ENCODE measurements at places on chromosomes 4 and X. TPM values are rescaled to one million over a fixed set of nuclear protein-coding genes. Genes with fewer than 3 reads are reported as not detected.

DNA sequence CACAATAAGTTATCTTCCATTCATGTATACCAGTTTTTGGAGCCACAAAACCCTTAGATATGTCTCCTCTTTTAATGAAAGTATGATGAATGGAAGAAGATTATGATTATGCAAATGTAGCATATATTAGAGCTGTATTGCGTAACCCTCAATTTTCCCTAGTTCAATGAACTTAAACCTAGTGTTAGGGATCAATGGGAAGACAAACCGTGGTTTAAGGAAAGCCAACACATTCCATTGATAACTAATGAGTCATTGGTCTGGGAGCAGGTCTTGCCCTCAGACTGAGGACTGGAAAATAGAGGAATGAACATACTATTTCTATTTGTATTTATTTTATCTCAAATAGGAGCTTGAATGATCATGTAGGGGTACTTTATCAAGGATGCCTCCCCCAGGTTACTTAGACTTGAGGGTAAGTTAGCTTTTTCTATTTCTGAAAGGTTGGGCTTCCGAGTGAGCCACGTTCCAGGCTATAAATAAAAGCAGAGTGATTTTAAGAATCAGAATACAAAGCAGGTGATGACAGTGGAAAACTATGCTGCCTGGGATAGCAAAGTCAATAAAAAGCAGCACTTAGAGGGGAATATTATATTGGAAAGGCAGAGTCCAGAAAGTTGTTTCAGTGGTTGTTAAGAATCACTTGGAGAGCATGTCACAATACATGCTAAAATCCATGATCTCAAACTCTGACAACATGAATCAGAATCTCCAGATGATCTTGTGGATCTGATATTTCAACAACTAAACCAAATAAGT lies 356.0 kb downstream of the ADAM29 start:
- DNase-seq, result no peak
- no peaks in the 10 kb centered on the region for H3K27me3 ChIP-seq
- H3K36me3 ChIP-seq, result no peaks in the 10 kb centered on the region
- H3K27ac ChIP-seq, result no peak overlapping the region

- no peak overlapping the region for H3K4me3 ChIP-seq
- H3K4me1 ChIP-seq, result no peaks in the 10 kb centered on the region
- no peak overlapping the region for H3K27ac ChIP-seq
These were observed 2192.6 kb upstream of the AGA start for GRCh38 chr4:179634862-179635261.

DNA sequence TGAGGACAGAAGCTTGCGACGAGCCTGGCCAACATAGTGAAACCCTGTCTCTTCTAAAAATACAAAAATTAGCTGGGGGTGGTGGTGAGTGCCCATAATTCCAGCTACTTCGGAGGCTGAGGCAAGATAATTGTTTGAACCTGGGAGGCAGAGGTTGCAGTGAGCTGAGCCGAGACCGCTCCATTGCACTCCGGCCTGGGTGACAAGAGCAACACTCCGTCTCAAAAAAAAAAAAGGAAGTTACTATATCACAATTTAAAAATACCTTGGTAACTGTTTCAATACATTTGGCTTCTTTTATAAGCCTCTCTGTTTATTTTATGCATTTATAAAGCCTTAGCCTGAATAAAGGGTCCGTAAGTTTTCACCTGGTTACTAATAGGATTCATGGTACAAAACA lies 46.6 kb upstream of the CHRNA9 start:
- H3K27me3 ChIP-seq, result no peaks in the 10 kb centered on the region
- peak overlapping the region; percentile 57 for H3K27ac ChIP-seq
- peaks cover 50% of the 10 kb centered on the region for H3K4me1 ChIP-seq
- H3K36me3 ChIP-seq, result no peaks in the 10 kb centered on the region

DCAF8L1 gene
- total RNA-seq, result not detected

DNA sequence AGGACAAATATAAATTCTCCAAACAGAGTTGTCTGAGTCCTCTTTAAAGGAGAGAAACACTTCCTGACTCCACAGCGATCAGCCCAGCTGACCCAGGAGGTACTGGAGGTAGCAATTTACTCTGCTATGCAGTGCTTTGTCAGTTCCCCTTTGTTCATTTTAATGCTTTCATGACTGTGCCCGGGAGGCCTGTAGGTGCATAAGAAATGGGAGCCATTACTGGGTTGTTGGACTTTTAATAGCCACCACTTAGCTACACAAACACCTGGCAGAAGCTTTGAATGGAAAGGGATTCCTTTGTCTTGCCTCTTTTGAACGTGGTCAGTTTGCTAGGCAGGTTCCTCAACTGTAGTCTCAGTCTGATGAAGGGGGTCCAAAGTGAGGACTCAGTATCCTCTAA lies 59.0 kb upstream of the AFF2 start:
- H3K36me3 ChIP-seq, result no peaks in the 10 kb centered on the region
- H3K4me1 ChIP-seq, result no peaks in the 10 kb centered on the region
- no peak for DNase-seq

- H3K4me3 ChIP-seq, result no peak overlapping the region
- H3K4me1 ChIP-seq, result no peaks in the 10 kb centered on the region
- no peak overlapping the region for H3K27ac ChIP-seq
- no peak for DNase-seq
These were observed 31.8 kb downstream of the AMMECR1 start for GRCh38 chrX:110286106-110286505.

FGD1 gene
- total RNA-seq, result 0.13 TPM

- no peak overlapping the region for H3K4me3 ChIP-seq
- no peaks in the 10 kb centered on the region for H3K4me1 ChIP-seq
- H3K27me3 ChIP-seq, result no peaks in the 10 kb centered on the region
- no peak overlapping the region for H3K27ac ChIP-seq
- H3K36me3 ChIP-seq, result no peaks in the 10 kb centered on the region
These were observed 206.3 kb downstream of the SLC7A11 start for GRCh38 chr4:138035781-138036258.

DNA sequence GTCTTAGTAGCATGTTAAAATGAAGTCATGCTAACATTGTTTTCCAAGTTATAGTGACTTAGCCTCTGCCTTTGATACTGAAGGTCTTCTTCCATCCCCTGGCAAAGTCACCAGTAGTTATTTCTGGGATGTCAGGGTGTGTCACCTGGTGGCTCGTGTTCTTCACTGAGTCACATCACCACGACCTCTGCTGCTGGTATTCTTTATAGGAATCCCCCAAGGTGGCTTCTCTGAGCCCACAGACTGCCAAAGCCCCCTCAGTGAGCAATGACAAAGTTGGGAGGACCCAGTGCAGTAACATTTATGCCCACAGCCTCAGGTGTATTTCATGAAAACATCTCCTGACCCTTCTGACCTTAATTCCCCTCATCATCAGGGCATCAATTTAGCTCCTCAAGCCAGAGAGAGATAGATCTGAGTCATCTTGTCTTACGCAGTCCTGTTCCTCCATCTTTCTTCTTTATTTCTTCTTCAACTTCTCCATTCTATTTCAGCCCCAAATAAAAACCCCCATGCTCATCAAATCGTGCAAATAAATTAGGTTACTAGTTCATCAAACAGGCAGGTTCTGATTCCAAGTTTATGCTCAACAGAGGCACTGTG lies 29.3 kb upstream of the GPRIN3 start:
- H3K4me1 ChIP-seq, result peaks cover 24% of the 10 kb centered on the region
- H3K36me3 ChIP-seq, result no peaks in the 10 kb centered on the region
- H3K27me3 ChIP-seq, result no peaks in the 10 kb centered on the region

DNA sequence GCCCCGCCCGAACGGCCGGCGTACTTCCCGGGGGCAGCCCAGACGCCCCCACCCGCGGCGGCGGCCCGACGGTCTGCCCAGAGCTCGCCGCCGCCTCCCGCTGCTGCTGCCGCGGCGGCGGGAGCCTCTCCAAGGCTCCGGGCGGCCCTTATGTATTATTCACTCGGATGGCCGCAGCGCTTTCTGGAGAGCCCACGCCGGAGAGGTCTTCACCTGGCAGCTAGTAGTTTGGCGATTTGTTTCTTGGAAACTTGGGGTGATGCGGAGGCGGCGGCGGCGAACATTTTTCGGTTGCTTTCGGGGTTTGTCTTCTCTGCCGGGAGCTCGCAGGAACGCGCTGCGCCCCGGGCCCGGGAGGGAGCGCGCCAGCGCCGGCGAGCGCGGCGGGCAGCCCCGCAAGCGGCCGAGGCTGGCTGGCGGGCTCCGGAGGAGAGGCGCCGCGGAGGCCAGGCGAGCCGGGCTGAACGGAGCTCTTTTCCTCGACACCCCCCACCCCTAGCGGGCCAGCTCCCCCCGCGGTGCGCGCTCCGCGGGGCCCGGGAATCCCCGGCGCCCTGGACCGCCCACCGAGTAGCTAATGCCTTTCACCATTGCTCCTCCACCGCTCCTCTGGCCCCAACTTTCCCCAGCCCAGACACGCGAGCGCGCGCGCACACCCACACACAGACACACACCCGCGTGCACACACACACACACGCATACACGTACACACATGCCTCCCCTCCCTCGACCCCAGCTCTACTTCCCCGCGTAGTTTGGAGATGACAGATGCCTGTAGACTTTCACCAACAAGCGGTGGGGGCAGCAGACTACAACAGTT lies 113.5 kb downstream of the DHX15 start:
- H3K4me3 ChIP-seq, result peak overlapping the region; percentile 53
- no peak overlapping the region for H3K27ac ChIP-seq
- H3K27me3 ChIP-seq, result peaks cover 24% of the 10 kb centered on the region
- no peak for DNase-seq

DNA sequence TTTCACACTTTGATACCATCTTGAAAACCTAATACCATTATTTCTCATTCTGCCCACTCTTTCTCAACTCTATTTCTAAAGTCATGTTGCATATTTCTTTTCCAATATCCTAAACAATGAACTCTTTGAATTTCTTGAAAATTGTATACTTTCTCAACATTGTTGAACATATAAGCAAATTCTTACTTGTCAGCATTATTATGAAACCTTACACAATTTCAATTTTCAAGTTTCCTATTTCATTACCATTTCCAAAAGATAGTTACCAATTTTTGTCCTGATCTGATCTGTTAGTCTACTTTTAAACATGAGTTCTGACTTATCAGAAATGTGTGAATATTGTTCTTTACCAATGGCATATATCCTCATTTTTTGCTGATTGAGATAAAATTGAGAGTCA lies 806.3 kb upstream of the IGFBP7 start:
- H3K36me3 ChIP-seq, result no peaks in the 10 kb centered on the region
- no peaks in the 10 kb centered on the region for H3K4me1 ChIP-seq
- H3K4me3 ChIP-seq, result no peak overlapping the region

VCX3A gene
- not detected for total RNA-seq

DNA sequence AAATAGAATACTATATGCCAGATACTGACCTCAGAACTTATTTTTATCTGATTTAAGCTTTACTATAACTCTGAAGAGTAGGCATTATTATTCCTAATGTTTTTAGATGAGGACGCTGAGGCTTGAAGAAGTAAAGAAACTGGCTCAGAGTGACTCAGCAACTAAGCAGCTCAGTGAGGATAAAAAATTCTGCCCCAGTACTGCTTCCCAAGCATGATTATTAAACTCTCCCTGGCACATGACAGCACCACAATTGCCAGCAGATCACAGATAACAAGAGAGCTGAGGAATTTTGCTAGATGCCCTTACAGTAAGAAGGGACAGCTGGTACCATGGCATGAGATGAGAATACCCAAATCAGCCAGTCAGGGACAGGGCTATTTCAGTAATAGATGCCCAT lies 219.4 kb downstream of the NKX6-1 start:
- no peaks in the 10 kb centered on the region for H3K4me1 ChIP-seq
- H3K27me3 ChIP-seq, result no peaks in the 10 kb centered on the region
- H3K27ac ChIP-seq, result no peak overlapping the region
- H3K4me3 ChIP-seq, result no peak overlapping the region
- no peaks in the 10 kb centered on the region for H3K36me3 ChIP-seq

GRCh38 chrX:132853040-132853439 lies 105.4 kb downstream of the HS6ST2 start:
- no peaks in the 10 kb centered on the region for H3K36me3 ChIP-seq
- H3K4me3 ChIP-seq, result no peak overlapping the region
- H3K27me3 ChIP-seq, result no peaks in the 10 kb centered on the region
- no peak overlapping the region for H3K27ac ChIP-seq
- no peak for DNase-seq

DDIT4L gene
- total RNA-seq, result 0.19 TPM

DNA sequence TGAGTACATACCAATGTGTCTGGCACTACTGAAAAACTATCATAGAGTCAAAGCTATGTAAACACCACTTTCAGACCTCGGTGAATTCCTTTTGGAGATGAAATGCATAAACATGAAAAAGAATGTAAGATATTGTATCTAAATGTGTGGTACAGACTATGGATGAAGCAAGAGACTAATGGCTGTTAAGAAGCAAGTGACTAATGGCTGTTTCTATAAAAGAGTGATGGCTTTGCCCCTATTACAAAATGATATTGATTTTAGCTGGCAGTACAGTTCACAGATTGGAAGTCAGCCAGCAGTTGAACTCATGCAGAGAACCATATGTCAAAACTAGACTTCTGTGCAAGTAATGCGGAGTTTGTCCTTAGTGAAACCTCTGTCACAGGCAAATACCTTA lies 359.3 kb downstream of the GRXCR1 start:
- DNase-seq, result no peak
- H3K27ac ChIP-seq, result no peak overlapping the region
- H3K36me3 ChIP-seq, result no peaks in the 10 kb centered on the region
- H3K4me1 ChIP-seq, result no peaks in the 10 kb centered on the region
- H3K4me3 ChIP-seq, result no peak overlapping the region

FAM114A1 gene
- 0.41 TPM for total RNA-seq

- H3K4me1 ChIP-seq, result no peaks in the 10 kb centered on the region
- no peak for DNase-seq
- no peak overlapping the region for H3K27ac ChIP-seq
- no peaks in the 10 kb centered on the region for H3K27me3 ChIP-seq
- no peak overlapping the region for H3K4me3 ChIP-seq
These were observed 713.8 kb downstream of the RAB28 start for GRCh38 chr4:12770351-12770750.

DNA sequence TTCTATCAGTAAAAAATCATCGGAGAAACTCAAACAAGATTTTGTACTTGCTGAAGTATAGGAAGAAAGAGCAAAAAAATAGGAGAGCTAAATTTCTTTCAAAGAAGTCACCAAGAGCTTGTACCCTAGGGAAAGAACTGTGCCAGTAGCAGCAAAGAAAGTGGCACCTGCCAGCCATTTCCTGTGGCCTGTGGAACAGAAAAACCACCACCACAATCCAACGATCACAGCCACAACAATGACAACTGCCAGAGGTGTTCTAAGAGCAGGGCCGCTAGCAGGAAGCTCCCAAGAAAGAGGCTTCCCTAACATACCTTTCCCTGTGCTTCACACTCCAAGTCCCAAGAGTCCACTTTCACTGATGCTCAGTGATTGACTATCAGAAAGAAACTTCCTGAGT lies 266.1 kb upstream of the GPC4 start:
- no peaks in the 10 kb centered on the region for H3K4me1 ChIP-seq
- H3K27me3 ChIP-seq, result peaks cover 2% of the 10 kb centered on the region
- no peaks in the 10 kb centered on the region for H3K36me3 ChIP-seq
- H3K4me3 ChIP-seq, result no peak overlapping the region

Data from T-cell (primary cell).